ENCODE measurements at places on chromosomes 3 and 15.

GRCh38 chr3:73569246-73569760 is 55.4 kb downstream of the PDZRN3 start:
- DNase-seq, result no peak

- no peak for DNase-seq
Measured at GRCh38 chr15:81937189-81937588, 108.6 kb downstream of the MEX3B start.

- DNase-seq, result no peak
Measured at GRCh38 chr3:78260388-78260787, 1220.5 kb downstream of the ROBO2 start.

- DNase-seq, result no peak
Measured at GRCh38 chr15:48914717-48915116, 36.8 kb downstream of the EID1 start.

GRCh38 chr15:58966698-58967097 is 20.8 kb upstream of the RNF111 start:
- DNase-seq, result no peak
